ENCODE measurements at places on chromosomes 6 and 20.

DNA sequence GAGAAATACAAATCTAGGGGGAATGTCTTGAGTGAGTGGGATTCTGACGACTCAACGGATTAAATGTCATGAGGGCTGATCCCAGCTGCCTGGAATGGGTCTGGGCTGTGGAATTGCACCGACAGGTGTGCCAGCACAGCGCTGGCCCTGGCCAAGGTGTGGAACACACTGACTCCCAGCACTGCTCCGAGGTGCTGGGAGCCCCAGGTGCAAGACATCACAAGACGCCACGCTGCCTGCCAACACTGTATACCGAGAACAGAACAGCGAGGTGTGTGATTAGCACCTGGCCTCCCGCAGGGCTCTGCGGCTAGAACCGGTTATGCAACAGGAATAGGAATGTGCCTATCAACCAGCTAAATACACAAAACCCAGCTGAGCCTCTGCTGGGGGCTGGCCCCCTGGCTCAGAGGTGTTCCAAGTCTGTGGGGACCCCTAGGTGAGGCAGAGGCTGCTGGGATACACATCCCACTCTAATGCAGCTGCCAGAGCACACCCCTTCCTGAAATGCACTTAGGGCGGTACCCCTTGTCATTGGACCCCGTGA, 24.8 kb upstream of the APMAP start:
- peak; percentile 43 for DNase-seq

DNA sequence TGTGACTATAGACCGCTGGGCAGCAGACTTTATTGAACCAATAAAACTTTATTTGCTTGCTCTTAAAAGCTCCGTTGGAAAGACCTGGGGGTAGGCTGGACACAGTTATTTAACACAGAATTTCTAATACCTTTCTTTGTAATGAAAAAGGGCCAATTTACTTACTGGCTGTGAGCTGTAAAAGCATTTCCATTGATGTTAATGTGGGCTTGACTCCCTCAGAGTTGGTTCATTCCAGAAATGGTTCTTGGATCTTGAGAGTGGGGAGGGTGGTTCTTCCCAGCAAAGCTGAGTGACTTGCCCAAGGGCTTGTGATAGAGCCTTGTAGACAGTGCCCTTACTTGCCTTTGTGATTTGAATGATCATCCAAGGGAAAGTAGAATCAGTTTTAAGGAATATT, 100.6 kb downstream of the SOX4 start:
- no peak for DNase-seq

- no peak for DNase-seq
These were observed 5.9 kb downstream of the ULBP1 start for GRCh38 chr6:149969635-149970034.

GRCh38 chr6:170292407-170293158, 1.7 kb upstream of the DLL1 start:
- DNase-seq, result peak; percentile 64

- no peak for DNase-seq
These were observed 19.5 kb downstream of the DUSP22 start for GRCh38 chr6:311679-312220.

DNA sequence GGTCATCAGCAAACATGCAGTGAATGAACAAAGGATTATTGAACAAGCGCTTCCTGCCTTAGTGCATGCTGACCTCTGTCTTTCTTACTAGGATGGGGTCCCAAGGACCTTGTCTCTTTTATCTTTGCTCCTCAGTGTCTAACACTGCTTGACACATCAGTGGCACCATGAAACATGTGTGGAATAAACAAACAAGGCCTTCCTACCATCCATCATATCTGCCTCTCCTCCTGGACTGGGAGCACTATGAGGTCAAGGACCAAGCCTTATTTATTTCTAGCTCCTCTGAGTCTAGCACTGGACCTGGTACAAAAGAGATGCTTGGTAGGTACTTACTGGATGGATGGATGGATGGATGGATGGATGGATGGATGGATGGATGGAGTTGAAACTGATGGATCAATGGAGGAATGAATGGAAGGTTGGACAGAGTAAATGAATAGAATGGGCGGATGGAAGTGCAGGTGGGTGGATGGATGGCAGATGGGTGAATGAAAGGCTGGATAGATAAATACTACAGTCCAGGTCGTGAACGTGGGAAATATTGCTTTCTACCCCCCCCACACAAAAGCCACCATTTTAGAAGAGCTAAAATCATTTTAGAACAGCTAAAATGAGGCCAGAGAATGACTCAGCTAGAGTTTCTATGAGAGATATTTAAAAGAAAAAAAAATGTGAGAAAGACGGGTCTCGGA, 104.1 kb upstream of the PTPN1 start:
- DNase-seq, result no peak

DNA sequence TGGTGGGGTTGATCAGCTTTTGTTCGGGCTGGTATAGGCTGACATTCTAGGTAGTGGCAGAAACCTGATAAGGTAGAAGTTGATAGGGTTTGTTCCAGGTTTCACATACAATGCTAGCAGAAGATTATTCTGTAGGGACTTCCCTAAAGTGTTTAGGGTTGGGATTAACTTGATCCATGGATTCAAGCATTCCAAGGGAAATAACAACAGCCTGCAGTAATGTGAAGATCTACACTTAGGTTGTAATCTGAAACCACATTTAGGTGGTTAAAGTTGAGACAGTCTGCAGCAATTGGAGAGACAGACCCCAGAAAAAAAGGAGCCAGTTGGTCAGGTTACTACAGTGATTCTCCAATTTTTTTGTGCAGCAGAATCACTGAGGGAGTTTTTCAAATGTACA, 56.1 kb downstream of the GJA1 start:
- no peak for DNase-seq

All from activated effector memory CD4-positive, alpha-beta T cell treated with anti-CD3 and anti-CD28 coated beads, Interleukin-2, amount 50 U/mL, for 16 hours (primary cell).